ENCODE measurements at places on chromosomes 3 and 15.

- DNase-seq: no peak
Observed at GRCh38 chr3:156010829-156011228, 109.5 kb upstream of the KCNAB1 start.

DNA sequence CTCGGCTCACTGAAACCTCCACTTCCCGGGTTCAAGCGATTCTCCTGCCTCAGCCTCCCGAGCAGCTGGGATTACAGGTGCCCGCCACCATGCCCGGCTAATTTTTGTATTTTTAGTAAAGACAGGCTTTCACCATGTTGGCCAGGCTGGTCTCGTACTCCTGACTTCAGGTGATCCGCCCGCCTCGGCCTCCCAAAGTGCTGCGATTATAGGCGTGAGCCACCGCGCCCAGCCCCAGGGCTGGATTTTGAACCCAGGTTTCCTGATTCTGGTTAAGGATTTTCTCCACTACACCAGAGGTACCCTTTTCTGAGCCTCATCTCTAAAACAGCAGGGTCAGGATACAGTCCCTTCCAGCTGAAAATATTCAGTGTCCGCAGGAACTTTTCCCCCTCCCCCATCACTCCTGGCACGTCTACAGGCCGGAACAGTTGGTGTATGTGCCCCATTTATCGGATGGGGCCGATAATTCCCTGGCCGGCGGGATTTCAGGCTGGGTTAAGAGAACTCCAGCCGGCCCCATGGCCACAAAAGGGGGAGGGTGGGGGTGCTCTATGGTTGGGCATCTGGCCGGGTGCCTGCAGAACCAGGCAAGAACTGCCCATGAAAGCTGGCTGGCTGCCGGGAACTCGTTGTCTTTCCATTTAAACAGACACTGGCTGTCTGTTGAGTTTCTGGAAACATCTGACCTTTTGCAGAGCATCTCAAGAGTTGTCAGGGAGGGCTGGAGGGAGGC lies 26.8 kb upstream of the SEMA4B start:
- DNase-seq: no peak

DNA sequence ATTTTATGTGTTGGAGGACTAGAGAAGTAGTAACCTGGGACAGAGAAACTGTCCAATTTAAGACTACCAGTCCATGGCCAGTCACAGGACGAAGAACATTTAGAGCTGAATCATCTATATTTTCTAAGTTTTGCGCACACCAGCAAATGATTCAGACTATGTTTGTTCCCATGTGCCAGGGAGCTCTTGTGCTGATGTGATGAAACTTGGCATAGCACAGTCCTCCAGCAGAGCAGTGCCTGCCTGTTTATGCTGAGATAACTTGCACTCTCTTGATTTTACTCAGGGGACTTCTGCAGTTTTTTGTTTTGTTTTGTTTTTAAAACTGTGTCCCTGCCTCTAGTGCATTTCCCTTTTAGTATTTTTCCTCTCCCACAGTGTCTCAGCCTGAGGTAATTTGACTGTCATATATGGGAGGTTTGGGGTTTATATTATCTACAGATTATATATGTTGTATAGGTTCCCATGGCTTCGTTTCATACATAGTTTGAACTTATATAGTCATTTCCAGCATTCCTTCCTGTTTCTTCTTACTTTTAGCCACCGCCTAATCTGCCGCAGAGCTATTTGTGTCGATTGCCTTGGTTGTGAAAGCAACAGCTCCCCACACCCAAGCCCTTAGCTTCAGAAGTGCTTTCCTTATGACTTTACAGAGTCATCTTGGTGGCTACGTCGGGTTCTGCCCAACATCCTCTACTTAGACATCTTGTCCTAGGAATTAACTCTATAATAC lies 45.5 kb downstream of the PPM1L start:
- no peak for DNase-seq

DNA sequence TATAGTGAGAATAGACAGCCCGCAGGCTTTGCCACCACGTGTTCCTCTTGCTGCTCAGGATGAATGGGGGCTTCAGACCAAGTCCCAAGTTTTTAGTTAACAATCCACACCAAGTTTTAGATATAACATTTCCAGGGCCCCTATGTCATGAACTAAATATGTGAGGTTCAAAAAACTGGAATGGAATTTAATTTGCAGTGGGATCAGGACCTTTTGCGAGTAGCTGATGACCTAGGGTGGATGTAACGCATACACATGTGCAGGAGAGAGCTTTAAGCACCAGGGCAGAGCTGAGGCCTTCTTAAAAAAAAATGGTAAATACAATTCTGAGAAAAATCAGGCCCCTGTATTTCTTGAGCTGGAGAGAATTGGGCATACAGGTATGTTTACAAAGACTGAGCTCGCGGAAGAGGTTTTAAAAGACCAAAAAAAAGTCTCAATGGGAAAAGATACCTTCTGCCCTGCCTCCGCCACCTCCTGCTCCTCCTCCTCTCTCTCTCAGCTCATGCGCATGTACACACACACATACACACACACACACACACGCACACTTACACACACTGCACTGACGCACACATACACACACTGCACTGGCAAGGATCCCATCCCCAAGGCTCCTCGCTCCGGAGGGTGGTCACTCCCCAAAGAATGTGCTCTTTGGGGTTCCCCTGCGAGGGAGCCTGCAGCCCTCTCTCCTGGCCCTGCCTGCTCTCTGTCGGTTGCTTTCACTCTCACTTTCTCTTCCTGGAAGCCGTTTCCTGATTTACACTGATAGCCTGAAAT lies 48.2 kb upstream of the IGF1R start:
- DNase-seq: peak; percentile 5

GRCh38 chr15:52018244-52018643 lies 775 bp upstream of the MAPK6 start:
- no peak for DNase-seq

DNA sequence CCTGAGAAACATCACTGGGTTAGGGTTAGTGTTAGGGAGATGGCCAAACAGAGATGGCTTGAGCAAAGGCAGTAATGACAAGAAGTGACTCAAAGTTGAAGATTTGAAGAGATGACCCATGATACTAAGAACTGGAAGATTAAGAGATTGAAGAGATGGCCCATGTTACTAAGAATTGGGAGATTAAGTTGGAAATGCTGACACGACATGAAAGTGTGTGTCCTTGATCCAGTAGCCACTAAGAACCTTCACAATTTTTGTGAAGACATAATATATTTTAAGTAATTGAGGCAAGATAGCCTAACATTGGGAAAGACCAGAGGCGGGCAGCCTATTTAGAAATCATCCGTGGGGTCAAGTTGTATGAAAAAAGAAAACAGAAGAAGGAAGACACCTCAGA lies 239.4 kb downstream of the ADAMTSL3 start:
- no peak for DNase-seq

DNA sequence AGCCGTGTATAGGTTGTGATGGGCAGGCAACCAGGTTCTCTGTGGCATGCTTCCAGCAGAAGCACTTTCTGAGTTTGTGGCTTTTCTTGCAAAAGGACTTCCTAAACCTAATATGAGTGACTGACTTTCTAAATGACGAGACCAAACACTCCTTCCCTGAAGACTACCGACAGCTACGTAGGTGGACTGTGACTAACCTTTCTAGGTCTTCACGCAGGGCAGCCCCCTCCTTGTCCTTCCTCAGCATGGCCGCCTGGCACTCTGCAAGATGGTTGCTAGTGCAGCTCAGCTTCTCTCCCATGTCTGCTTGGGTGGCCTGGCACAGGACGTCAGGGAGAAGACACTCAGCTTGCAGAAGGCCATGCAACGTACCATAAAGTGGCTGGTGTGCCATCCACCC lies 20.9 kb downstream of the CXCR6 start:
- peak; percentile 45 for DNase-seq

DNA sequence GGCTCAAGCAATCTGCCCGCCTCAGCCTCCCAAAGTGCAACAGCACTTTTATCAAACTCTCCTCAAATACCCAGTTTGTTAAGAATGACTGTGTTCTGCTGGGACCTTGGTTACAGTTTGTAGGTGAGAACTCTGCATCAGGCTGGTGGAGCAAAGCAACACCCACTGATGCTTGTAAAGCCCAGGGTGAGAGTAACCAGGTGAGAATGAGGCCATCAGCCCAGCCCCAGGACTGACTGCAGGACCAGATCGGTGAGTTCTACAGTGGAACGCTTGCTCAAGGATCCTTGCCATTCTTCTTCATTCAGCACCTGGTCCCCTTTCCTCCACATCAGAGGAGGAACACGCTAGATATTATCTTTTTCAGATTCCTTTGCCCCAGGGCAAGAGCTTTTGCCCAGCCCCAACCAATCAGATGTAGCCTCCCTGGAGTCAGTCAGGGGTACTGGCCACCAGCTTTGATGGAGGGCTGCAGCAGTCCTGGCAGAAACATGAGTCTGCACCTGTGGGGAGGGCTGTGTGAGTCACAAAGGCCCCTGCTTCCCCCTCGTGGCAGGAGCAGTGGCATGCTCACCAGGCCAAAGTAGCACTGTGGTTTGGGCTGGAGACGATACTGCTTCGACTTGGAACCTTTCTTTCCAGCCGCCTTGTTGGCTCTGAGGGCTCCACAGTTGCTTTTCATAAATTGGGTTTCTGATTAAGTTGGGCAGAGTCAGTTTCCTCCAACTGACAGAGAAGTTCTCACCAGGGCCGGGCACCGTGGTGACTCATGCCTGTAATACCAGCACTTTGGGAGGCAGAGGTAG lies 3.5 kb upstream of the SHISA5 start:
- DNase-seq: peak; percentile 51

- DNase-seq: no peak
Observed at GRCh38 chr3:97125902-97126499, 311.6 kb downstream of the EPHA6 start.

- DNase-seq: no peak
Observed at GRCh38 chr3:59879031-59879581, 829.3 kb upstream of the CFAP20DC start.

GRCh38 chr3:42228796-42229195 lies 37.2 kb downstream of the CCK start:
- DNase-seq: no peak

DNA sequence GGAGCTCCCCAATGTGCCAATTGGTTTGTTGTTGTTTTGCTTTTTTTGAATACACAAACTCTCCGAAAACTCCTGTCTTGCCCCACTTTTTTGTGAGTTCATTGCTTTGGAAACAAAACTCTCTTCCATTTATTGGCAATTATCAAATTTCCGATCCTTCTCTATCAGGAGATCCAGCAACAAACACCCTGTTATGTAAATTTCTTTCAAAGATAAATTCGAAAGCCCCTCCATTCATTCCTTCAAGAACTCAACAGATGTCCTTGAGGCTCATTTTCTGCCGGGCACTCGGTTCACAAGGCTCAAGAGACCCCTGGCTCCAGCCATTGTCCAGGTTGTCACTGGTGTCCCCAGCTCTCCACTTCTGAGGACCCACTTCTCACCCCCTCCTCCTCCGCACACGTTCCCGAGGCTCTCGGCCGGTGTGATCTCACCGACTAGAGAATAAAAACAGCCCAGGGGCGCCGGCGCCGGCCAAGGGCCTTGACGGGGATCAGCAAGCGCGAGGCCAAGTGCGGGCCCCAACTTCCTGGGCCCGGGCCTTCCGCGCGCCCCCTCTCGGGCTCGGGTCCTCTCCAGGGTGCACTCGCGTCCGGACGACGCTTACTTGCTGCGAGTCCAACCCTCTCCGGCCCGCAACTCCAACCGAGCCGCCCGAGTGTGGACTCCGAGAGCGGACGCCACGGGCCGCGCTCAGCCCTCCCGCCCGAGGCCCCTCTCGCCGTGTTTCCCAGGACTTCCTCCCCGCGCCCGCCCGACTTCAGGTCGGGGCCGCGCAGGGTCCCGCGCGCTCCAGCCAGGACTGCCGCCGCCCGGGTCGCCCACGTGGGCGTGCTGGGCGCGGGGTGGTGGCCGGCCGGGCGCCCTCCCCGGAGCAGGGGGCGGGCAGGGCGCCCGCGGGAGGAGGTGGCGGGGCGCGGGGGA lies 533 bp upstream of the SMAD3 start:
- no peak for DNase-seq

DNA sequence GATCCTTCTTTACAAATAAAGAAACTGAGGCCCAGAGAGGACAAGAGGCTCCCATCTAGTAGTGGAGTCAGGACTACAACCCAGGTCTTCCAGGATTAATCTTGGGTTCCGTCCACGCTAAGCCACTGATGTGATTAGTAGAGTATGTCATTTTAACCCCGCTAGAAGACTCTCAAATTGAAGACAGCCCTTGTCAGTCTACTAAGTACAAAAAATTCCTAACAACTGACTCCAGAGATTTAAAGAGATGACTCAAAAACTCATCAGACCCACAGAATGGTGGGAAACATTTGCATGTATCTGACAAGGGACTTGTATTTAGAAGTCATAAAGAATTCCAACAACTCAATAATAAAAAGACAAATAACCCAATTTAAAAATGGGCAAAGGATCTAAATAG lies 145.3 kb downstream of the CNTN3 start:
- DNase-seq: no peak

Measured in stimulated activated CD8-positive, alpha-beta memory T cell treated with anti-CD3 and anti-CD28 coated beads, Interleukin-2, amount 100 ng/mL, for 48 hours (primary cell).